Suppressor macrophage treated with lipopolysaccharide for 1 hour (primary cell): ENCODE measurements at places on chromosomes 2 and 18.

- DNase-seq: no peak
Observed at GRCh38 chr2:53475321-53475720, 292.3 kb upstream of the CHAC2 start.

DNA sequence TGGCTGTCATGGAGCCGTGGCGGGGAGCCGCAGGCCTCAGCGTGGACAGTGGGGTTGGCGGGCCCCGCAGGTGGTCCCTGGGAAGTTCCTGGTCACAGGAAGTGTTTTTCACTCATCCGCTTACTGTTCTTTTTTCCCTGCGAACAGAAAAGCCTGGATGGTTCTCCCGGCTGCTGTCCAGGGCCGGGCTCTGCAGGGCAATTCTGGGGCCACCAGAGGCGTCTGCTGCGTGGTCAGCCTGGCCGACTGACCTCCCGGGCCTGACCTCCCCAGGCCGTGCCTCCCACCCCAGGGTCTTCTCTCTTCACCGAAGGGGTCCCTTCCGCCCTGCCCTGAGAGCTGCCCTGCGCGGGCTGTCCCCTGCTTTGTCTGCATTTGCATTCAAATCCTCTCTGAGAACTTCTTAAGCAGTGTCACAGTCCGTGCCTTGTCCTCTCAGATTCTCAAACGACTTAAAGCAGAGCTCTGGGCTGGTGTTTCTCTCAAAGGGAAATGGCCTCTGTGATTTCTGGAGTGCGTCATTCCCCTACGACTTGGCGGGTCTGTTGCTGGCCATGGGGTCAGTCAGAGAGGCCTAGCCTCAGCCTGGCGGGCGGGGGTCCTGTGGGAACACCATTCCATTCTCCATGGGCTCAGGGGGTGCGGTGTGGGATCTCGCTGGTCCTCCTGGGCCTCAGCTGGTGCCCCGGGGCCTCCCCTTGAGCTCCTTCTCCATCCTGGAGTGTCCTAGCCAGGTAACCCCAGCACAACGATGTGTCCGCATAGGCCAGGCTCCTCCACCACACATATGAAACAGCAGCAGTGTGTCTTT lies 38.3 kb downstream of the KLHL29 start:
- DNase-seq: no peak

GRCh38 chr2:239288951-239289511 lies 111.8 kb downstream of the HDAC4 start:
- DNase-seq: no peak

- DNase-seq: no peak
Observed at GRCh38 chr2:64637000-64637635, 16.6 kb downstream of the SERTAD2 start.

DNA sequence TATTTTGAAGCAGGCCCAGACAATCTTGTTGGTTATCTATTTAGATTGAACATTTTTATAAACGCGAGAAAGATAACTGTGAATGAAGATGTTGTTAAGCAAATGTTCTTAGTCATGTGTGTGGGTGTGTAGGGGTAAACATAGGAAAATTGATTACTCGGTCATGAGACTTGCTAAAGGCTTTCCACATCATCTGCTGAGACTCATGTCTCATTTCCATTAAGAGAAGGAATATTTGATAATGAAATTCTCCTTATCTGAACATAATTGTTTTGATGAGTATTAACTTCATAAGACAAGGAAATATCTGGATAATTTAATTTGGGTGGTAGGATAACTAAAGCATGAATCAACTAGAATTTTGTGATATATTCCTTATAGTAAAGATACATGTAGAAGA lies 19.7 kb downstream of the CCDC102B start:
- DNase-seq: no peak

DNA sequence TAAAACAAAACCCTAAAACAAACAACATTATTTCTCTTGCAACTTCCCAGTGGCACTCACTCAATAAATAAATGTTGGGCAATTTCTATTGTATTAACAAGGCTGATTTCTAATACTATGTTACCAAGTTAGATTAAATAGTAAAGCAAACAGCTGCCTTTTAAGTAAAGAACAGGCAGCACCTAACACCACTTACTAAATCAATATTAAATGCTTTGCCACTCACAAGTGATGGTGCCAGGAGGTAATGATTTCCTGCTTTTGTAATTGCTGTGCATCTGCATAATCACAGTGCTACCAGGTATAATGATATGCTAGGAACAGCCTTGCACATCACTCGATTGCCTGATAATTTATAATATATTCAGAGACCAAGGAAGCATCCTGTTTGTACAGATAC lies 276.5 kb downstream of the NBAS start:
- DNase-seq: no peak

- no peak for DNase-seq
Observed at GRCh38 chr2:39898934-39899333, 119.9 kb upstream of the THUMPD2 start.
